T-helper 17 cell (primary cell): ENCODE measurements at places on chromosomes 5 and 9.

- no peaks in the 10 kb centered on the region for H3K36me3 ChIP-seq
- H3K27me3 ChIP-seq: peaks cover 25% of the 10 kb centered on the region
- no peaks in the 10 kb centered on the region for H3K4me1 ChIP-seq
- DNase-seq: no peak
- no peak overlapping the region for H3K4me3 ChIP-seq
Observed at GRCh38 chr5:1728846-1729245, 70.8 kb downstream of the MRPL36 start.

DNA sequence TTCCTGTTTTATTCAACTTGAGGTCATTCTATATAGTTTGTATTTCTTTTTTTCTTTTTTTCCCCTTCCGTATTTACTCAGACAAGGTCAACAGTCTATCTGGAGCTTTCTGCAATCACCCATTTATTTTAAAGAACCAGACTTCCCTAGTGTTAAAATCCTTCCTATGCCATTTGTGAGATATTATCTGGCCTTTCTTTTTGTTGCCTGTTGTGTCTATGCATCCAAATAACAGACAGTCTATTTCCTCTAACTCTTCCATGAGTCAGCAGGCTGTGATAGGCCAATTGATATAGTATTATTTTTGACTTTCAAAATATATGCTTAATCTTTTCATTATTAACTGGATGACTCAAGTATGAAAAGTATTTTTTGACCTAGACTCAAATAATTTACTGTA, 291.2 kb upstream of the PTPRD start:
- H3K27me3 ChIP-seq: no peaks in the 10 kb centered on the region
- H3K27ac ChIP-seq: no peak overlapping the region
- no peaks in the 10 kb centered on the region for H3K4me1 ChIP-seq

DNA sequence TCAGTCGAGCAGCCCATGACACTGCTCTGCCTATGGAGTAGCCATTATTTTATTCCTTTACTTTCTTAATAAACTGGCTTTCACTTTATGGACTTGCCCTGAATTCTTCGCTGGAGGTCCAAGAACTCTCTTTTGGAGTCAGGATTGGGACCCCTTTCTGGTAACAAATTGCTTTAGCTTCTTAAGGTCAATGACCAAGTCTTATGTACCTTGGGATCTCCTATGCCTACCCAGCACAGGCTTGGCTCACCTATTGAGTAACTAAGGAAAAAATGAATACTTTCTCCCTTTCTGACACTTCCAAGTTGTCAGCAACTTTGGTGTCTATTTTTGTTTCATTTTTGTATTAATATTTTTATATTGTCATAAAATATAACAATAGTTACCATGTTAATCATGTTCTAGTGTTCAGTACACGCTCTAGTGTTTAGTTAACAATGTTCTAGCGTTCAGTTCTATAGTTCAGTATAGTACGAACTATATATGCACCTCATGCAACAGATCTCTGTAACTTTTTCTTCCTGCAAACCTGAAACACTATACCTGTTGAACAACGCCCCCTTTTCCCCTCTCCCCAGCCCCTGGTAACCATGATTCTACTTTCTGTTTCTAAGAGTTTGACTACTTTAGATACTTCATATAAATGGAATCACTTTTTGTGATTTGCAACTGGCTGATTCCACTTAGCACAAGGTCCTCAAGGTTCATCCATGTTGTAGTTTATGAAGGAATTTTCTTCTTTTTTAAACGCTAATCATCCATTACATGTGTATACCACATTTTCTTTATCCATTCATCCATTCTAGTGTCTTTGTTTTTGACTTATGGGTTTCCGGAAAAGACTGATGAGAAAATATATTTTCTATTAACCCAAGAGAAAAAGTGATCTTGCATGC, 1.8 kb upstream of the RHOBTB3 start:
- no peak overlapping the region for H3K4me3 ChIP-seq
- no peak overlapping the region for H3K27ac ChIP-seq
- peaks cover 26% of the 10 kb centered on the region for H3K4me1 ChIP-seq
- DNase-seq: no peak
- no peaks in the 10 kb centered on the region for H3K36me3 ChIP-seq
- peaks cover 32% of the 10 kb centered on the region for H3K27me3 ChIP-seq

DNA sequence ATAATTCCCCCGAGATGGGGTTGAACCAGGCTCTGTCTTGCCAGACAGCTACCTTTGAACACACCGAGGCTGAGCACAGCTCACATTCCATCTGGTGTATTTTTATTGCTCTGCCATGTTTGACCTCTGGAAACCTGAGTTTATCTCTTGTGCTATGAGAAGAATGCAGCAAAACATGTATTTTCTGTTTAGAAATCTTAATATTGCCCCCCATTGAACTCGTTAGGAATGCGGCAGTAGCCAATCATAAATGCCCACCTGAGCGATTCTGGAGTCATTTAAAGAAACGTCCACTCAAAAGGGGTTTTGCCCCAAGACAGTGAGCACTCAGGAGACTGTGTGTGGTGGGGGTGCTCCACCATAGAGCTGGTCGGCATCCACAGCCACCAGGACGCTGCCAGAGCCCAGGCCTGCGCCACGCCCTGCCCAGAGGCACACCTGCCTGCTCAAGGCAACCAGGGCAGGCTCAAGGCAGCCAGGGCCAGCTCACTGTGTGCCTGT, 26.9 kb downstream of the FGD3 start:
- peaks cover 9% of the 10 kb centered on the region for H3K36me3 ChIP-seq
- H3K4me1 ChIP-seq: peaks cover 72% of the 10 kb centered on the region
- H3K27me3 ChIP-seq: no peaks in the 10 kb centered on the region
- H3K27ac ChIP-seq: peak overlapping the region; percentile 100
- DNase-seq: no peak

- H3K27me3 ChIP-seq: no peaks in the 10 kb centered on the region
- H3K4me1 ChIP-seq: peaks cover 5% of the 10 kb centered on the region
- DNase-seq: no peak
- no peak overlapping the region for H3K27ac ChIP-seq
- H3K36me3 ChIP-seq: no peaks in the 10 kb centered on the region
Observed at GRCh38 chr5:95779611-95780010, 42.9 kb downstream of the GLRX start.

GRCh38 chr9:30944225-30944569, 1440.2 kb upstream of the ACO1 start:
- H3K27me3 ChIP-seq: no peaks in the 10 kb centered on the region
- no peaks in the 10 kb centered on the region for H3K4me1 ChIP-seq
- no peaks in the 10 kb centered on the region for H3K36me3 ChIP-seq
- no peak overlapping the region for H3K4me3 ChIP-seq
- no peak for DNase-seq

GRCh38 chr5:122999947-123000563, 36.5 kb downstream of the PPIC start:
- no peaks in the 10 kb centered on the region for H3K27me3 ChIP-seq
- no peak for DNase-seq
- H3K4me1 ChIP-seq: peaks cover 1% of the 10 kb centered on the region
- H3K4me3 ChIP-seq: no peak overlapping the region
- H3K36me3 ChIP-seq: peaks cover 9% of the 10 kb centered on the region

- no peaks in the 10 kb centered on the region for H3K4me1 ChIP-seq
- H3K36me3 ChIP-seq: no peaks in the 10 kb centered on the region
- H3K4me3 ChIP-seq: no peak overlapping the region
- DNase-seq: no peak
- H3K27me3 ChIP-seq: no peaks in the 10 kb centered on the region
- H3K27ac ChIP-seq: no peak overlapping the region
Observed at GRCh38 chr9:78958892-78959291, 612.9 kb upstream of the TLE4 start.

DNA sequence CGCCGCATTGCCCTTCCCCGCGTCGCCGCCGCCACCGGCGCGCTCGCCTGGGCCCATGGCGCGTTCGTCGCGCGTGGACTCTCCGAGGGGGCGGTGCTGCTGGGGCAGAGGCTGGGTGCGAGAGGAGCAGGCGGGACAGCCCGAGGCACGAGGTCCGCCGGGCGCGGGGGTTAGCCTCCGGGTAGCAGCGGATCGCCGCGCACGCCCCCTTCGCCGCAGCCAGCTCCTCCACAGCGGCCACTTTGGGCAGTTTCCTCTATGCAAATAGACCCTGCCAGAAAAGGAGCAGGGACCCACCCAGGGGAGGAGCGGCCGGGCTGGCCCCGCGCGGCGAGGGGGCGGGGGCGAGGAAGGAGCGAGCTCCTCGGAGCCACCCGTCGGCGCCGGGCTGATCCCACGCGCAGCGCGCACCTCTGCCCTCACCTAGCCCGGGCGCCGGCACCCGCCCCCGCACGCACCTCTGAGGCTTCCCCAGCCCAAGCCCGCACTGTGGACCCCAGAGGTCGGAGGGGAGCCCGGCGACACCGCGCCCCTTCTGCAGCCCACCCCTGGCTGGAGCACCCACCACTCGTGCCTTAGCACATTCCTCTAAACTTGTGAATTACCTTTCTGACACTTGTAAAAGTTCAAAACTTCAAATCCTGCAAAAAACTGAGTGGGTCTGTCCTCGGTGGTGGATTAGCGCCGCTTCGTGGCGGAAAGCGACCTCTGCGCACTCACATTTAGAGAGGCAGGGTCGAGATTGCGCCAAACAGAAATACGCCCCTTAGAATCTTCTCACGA, at the start of gene COL23A1:
Gene COL23A1, minus strand, starts transcription at position 253 of the 783 bp plus-strand sequence.
- no peak within 1 kb of the TSS for H3K27ac ChIP-seq
- H3K36me3 ChIP-seq: peaks cover 2% of the 10 kb centered on the region
- peaks cover 47% of the 10 kb centered on the region for H3K27me3 ChIP-seq
- peak within 1 kb of the TSS; percentile 83 for H3K4me3 ChIP-seq
- H3K4me1 ChIP-seq: peaks cover 5% of the 10 kb centered on the region

DNA sequence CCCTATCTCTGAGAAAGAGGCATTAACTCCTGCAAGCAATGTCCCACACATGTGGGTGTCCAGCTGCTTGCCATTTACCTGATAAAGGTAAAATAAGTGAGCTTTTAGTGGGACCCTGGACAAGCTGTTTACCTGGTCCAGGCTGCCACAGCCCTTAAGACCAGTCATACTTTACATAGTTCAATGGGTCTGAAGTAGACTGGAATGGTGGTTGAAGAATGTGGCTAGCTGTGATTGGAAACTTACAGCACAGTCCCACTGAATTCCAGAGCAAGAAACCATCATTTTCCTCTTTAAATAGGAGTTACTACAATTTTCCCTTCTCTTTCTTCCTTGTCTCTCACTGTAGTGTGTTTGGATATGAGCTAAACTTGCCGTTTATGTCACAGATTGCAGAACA, 60.6 kb downstream of the GGTA1 start:
- no peaks in the 10 kb centered on the region for H3K4me1 ChIP-seq
- H3K27ac ChIP-seq: no peak overlapping the region
- no peak for DNase-seq
- peaks cover 59% of the 10 kb centered on the region for H3K27me3 ChIP-seq
- H3K4me3 ChIP-seq: no peak overlapping the region

DNA sequence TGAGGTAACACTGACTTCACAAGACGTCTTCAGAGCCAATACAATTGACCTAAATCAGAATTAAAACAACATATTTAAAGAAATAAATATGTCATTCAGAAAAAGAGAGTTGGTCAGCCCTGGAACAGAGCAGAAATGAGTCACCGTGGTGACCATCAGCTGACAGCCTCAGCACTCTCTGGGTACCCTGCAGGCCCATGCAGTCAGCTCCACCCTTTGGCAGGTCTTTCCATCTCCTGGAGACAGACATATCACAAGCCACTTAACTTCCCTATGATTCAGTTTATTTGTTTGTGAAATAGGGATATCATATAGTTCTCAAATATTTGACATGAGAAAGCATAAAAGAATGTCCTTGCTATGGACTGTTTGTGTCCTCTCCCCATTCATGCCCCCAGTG, 151.6 kb upstream of the MEF2C start:
- no peak overlapping the region for H3K4me3 ChIP-seq
- H3K36me3 ChIP-seq: no peaks in the 10 kb centered on the region
- no peak for DNase-seq
- H3K4me1 ChIP-seq: no peaks in the 10 kb centered on the region
- no peaks in the 10 kb centered on the region for H3K27me3 ChIP-seq
- no peak overlapping the region for H3K27ac ChIP-seq

- peaks cover 23% of the 10 kb centered on the region for H3K27me3 ChIP-seq
- H3K36me3 ChIP-seq: no peaks in the 10 kb centered on the region
- H3K27ac ChIP-seq: no peak overlapping the region
- peaks cover 6% of the 10 kb centered on the region for H3K4me1 ChIP-seq
- DNase-seq: no peak
Observed at GRCh38 chr9:107214915-107215314, 68.2 kb upstream of the RAD23B start.

- H3K27ac ChIP-seq: no peak overlapping the region
- peaks cover 9% of the 10 kb centered on the region for H3K4me1 ChIP-seq
- H3K27me3 ChIP-seq: peaks cover 7% of the 10 kb centered on the region
- peak overlapping the region; percentile 91 for H3K4me3 ChIP-seq
- no peak for DNase-seq
Observed at GRCh38 chr5:77087484-77088261, 588 bp upstream of the ZBED3 start.

DNA sequence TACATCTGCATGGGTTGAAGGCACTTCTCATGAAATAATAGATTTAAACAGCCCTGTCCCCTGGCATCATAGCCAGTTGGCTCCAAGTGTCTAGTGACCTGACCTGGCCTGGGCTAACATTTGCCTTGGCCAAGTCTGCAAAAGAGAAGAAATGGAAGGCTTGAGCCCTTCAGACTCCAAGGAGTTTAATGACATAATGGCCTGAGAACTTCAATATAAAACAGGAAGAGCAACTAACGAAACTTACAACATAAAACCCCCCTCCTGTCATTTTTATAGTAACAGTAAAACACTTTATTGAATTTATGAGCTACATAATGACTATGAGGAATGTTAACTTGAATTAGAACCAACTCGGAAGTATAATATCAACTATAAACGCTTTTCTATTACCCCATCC, 218.8 kb upstream of the TBCA start:
- H3K27me3 ChIP-seq: no peaks in the 10 kb centered on the region
- no peak overlapping the region for H3K4me3 ChIP-seq
- no peak overlapping the region for H3K27ac ChIP-seq
- no peak for DNase-seq
- H3K4me1 ChIP-seq: peaks cover 2% of the 10 kb centered on the region

- peaks cover 23% of the 10 kb centered on the region for H3K4me1 ChIP-seq
- H3K4me3 ChIP-seq: no peak overlapping the region
- H3K27ac ChIP-seq: no peak overlapping the region
- DNase-seq: no peak
- peaks cover 14% of the 10 kb centered on the region for H3K36me3 ChIP-seq
- H3K27me3 ChIP-seq: no peaks in the 10 kb centered on the region
Observed at GRCh38 chr9:36221667-36222066, 30.9 kb downstream of the CLTA start.

GRCh38 chr9:133505186-133505830, 19.5 kb downstream of the MYMK start:
- H3K27me3 ChIP-seq: peaks cover 12% of the 10 kb centered on the region
- no peak overlapping the region for H3K27ac ChIP-seq

GRCh38 chr5:175494264-175495183, 16.2 kb downstream of the SFXN1 start:
- peak overlapping the region; percentile 14 for H3K27ac ChIP-seq
- H3K36me3 ChIP-seq: peaks cover 10% of the 10 kb centered on the region
- no peak for DNase-seq
- no peak overlapping the region for H3K4me3 ChIP-seq

DNA sequence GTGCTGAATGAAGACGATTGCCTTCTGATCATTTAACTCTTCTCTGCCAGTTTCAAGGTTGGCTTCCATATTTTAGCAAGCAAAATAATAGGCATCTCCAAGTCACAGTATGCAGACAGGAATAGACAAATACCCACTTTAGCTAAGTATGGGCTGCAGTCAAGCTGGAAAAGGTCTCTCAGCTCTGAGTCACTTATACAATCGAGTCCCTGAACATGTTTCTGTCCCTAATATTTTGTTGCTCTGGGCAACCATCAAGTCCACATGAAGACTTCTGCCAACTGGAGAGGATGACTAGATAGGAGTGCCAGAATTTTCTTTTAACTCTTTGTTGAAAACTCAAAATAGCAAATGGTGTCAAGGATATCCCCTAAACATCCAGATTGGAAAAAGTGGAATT, 575.3 kb downstream of the RAB3C start:
- H3K4me1 ChIP-seq: peaks cover 5% of the 10 kb centered on the region
- DNase-seq: no peak
- H3K27ac ChIP-seq: no peak overlapping the region
- no peaks in the 10 kb centered on the region for H3K27me3 ChIP-seq
- no peak overlapping the region for H3K4me3 ChIP-seq
